ENCODE measurements at places on chromosomes 16 and 17.

DNA sequence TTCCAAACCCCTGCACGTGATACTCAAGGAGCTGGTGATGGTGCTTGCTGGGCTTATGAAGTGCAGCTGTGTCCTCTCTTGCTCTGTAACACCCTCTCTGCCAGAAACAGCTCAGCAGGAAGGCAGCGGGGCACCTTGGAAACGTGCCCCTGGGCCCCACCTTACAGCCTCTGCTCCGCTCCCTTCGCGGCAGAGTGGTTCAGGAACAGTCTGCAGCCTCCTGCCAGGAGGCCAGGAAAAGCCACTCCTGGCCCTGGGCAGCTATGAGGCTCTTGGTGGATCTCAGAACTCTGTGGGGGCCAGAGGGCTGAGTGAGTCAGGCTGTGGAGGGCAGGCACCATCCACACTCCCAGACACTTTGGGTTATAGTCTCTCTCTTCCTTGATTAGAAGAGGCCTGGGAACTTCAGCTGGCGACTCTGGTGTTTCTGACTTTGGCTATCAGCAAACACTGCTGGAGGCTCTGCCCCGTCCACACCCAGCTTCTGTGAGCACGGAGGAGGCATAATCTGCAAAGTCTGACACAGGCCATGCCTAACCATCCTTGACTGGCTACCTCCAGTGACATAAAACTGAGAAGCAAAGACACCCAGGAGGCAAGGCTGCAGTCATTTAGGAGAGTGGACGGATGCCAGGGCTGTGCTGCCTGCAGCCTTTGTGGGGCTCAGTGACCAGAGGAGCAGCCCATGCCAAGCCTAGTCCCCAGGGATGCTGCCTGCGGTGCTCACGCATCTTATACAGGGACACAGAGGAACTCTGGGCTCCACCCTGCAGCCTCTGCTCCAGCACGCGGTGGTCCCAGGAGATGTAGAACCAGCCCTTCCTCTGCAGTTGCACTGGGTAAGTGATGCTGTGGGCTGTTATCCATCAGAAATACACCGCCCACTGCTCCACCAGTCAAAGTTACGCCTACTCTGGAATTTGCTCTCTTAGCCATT lies 65.3 kb downstream of the METRNL start:
- H3K27ac ChIP-seq = no peak overlapping the region
- H3K36me3 ChIP-seq = no peaks in the 10 kb centered on the region

GRCh38 chr17:8439681-8440080 lies 4.0 kb downstream of the NDEL1 start:
- no peak for DNase-seq
- no peak overlapping the region for H3K27ac ChIP-seq
- peaks cover 17% of the 10 kb centered on the region for H3K36me3 ChIP-seq
- H3K4me1 ChIP-seq = peaks cover 19% of the 10 kb centered on the region
- H3K27me3 ChIP-seq = no peaks in the 10 kb centered on the region

GRCh38 chr17:51711581-51711980 lies 446.9 kb downstream of the CA10 start:
- no peaks in the 10 kb centered on the region for H3K27me3 ChIP-seq
- no peak overlapping the region for H3K27ac ChIP-seq
- H3K4me3 ChIP-seq = no peak overlapping the region
- no peaks in the 10 kb centered on the region for H3K4me1 ChIP-seq
- no peaks in the 10 kb centered on the region for H3K36me3 ChIP-seq

DNA sequence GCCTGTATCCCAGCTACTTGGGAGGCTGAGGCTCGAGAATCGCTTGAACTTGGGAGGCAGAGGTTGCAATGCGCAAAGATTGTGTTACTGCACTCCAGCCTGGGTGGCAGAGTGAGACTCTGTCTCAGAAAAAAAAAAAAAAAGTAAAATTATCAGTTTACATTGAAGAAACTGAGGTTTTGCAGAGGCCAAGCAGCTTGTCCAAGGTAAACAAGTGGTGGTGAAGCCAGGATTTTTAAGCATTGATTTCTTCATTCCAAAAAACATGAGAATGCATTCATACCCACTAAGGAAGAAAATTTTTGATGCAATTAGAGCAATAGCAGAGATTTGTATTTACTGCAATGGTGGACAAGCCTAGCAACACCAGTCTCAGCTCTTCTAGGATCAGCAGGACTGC lies 52.7 kb downstream of the CENPV start:
- no peaks in the 10 kb centered on the region for H3K4me1 ChIP-seq
- peaks cover 4% of the 10 kb centered on the region for H3K36me3 ChIP-seq
- DNase-seq = no peak
- H3K27me3 ChIP-seq = no peaks in the 10 kb centered on the region

DNA sequence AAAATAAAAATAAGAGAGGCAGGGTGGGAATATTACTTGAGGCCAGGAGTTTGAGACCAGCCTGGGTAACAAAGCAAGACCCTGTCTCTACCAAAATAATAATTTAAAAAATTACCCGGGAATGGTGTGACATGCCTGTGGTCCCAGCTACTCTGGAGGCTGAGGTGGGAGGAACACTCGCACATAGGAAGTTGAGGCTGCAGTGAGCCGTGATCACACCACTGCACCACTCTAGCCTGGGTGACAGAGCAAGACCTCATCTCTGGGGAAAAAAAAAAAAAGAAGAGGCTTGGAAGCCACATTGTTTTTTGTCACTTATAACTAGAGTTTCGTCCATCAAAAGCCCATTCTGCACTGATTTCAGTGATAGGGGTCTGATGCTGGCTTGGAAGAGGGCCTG lies 3.3 kb upstream of the TMEM235 start:
- no peak for DNase-seq
- no peak overlapping the region for H3K27ac ChIP-seq
- no peak overlapping the region for H3K4me3 ChIP-seq
- peaks cover 20% of the 10 kb centered on the region for H3K27me3 ChIP-seq
- H3K36me3 ChIP-seq = no peaks in the 10 kb centered on the region

- H3K4me1 ChIP-seq = peaks cover 6% of the 10 kb centered on the region
- no peak for DNase-seq
- no peaks in the 10 kb centered on the region for H3K27me3 ChIP-seq
- H3K27ac ChIP-seq = no peak overlapping the region
- H3K4me3 ChIP-seq = no peak overlapping the region
Measured at GRCh38 chr17:3771140-3771539, 29.8 kb downstream of the ITGAE start.

GRCh38 chr17:77815127-77815905 lies 143.2 kb upstream of the TNRC6C start:
- H3K4me1 ChIP-seq = no peaks in the 10 kb centered on the region
- no peak overlapping the region for H3K27ac ChIP-seq
- no peaks in the 10 kb centered on the region for H3K27me3 ChIP-seq

- H3K36me3 ChIP-seq = no peaks in the 10 kb centered on the region
- no peak overlapping the region for H3K27ac ChIP-seq
- H3K4me1 ChIP-seq = no peaks in the 10 kb centered on the region
Measured at GRCh38 chr17:45841883-45842525, 2.7 kb upstream of the SPPL2C start.

- H3K27me3 ChIP-seq = no peaks in the 10 kb centered on the region
- no peak overlapping the region for H3K27ac ChIP-seq
- H3K4me1 ChIP-seq = no peaks in the 10 kb centered on the region
- no peaks in the 10 kb centered on the region for H3K36me3 ChIP-seq
- H3K4me3 ChIP-seq = no peak overlapping the region
Measured at GRCh38 chr17:53757559-53757958, 65.2 kb upstream of the KIF2B start.

GRCh38 chr16:30874821-30875717 lies 18.8 kb downstream of the BCL7C start:
- H3K27me3 ChIP-seq = no peaks in the 10 kb centered on the region
- DNase-seq = peak; percentile 76
- H3K36me3 ChIP-seq = no peaks in the 10 kb centered on the region

DNA sequence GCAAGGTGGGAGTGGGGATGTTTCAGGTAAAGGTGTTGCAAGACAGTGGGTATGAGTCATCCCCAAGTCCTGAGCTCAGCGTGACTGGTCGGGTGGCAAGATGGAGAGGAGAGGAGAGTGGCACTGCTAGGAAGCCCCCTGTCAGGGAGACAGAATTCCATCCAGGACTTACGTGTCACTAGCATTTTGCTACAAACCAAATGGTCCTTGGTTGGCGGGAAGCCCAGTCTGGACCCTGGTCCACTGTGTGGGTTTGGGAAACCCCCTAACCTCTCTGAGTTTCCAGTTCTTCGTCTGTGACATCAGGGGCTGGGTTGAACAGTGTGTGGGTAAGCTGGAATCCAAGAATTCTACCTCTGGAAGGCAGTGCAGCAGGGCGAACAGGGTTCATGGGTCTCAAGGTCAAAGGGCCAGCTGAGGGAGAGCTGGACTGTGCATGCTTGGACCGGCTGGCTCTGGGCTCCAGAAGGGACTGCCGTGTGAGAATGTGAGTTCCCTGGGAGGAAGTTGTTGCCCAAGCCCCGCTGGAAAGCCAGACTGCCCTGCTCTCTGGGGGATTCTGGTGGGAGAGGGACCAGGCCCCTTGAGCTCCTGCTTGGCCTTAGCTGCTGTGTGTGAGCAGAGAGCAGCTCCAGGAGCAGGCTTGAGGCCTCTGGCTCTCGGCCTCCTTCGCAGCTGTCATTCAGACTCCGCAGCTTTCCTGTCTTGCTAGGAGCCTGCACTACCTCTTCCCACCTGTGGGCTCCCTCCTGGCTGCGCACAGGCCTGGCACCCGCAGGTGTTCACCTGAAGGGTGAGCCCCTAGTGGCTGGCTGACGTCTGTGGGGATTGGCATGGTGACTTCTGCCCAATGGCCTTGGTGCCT lies 84.6 kb downstream of the NT5M start:
- no peaks in the 10 kb centered on the region for H3K27me3 ChIP-seq
- no peaks in the 10 kb centered on the region for H3K36me3 ChIP-seq
- no peak for DNase-seq
- no peak overlapping the region for H3K27ac ChIP-seq
- H3K4me3 ChIP-seq = no peak overlapping the region

DNA sequence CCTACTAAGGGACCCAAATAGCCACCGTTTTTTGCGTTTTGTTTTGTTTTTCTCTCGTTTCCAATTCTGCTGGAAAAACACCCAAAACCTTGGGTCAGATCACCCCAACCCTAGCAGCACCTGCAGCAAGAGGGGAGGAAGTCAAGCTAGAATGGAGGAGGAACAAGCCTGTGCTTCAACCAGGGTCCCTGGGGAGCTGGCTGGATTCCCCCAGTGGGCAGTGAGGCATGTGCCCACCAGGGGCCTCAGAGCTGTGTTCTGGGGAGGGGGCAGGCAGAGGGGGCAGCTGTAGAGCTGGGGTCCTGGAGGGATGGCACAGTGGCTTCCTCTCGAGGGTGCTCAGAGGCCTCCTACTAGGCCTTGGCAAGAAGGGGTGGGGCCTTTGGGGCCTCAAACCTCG lies 6.5 kb downstream of the CD79B start:
- H3K4me3 ChIP-seq = no peak overlapping the region
- peaks cover 18% of the 10 kb centered on the region for H3K36me3 ChIP-seq
- H3K27me3 ChIP-seq = no peaks in the 10 kb centered on the region
- no peak for DNase-seq

GRCh38 chr17:61179380-61179806 lies 220.2 kb upstream of the TBX2 start:
- H3K27ac ChIP-seq = no peak overlapping the region
- H3K36me3 ChIP-seq = no peaks in the 10 kb centered on the region
- H3K4me3 ChIP-seq = no peak overlapping the region
- DNase-seq = no peak
- H3K27me3 ChIP-seq = no peaks in the 10 kb centered on the region
- no peaks in the 10 kb centered on the region for H3K4me1 ChIP-seq

DNA sequence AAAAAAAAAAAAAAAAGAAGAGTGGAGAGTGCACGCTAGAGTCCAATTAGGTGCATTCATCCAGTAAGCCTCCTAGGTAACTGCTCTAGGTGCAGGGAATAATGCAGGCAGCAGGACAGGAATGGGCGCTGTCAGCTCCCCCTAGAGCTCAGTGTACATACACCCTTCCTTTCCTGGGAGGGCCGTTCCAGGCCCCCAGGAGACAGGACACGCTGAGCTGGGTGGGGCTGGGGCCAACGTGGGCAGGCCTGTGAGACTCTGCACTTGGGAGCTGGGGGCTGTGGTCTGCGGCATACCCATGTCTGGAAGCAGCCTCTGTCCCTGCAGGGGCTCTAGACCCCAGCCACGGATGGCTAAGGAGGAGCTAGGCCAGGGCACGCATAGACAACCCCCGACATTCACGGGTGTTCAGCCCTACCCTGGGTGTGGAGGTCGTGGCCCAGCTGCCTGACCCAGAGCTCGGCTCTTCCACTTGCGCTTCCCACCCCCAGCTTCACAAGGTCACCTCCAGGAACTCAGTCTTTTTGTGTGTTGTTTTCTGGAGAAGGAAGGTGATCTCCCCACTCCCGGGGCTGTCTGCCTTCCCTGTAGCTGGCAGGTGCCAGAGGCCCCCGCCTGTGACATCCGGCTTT lies 1.0 kb upstream of the ANTKMT start:
- peak overlapping the region; percentile 56 for H3K4me3 ChIP-seq
- no peaks in the 10 kb centered on the region for H3K27me3 ChIP-seq

DNA sequence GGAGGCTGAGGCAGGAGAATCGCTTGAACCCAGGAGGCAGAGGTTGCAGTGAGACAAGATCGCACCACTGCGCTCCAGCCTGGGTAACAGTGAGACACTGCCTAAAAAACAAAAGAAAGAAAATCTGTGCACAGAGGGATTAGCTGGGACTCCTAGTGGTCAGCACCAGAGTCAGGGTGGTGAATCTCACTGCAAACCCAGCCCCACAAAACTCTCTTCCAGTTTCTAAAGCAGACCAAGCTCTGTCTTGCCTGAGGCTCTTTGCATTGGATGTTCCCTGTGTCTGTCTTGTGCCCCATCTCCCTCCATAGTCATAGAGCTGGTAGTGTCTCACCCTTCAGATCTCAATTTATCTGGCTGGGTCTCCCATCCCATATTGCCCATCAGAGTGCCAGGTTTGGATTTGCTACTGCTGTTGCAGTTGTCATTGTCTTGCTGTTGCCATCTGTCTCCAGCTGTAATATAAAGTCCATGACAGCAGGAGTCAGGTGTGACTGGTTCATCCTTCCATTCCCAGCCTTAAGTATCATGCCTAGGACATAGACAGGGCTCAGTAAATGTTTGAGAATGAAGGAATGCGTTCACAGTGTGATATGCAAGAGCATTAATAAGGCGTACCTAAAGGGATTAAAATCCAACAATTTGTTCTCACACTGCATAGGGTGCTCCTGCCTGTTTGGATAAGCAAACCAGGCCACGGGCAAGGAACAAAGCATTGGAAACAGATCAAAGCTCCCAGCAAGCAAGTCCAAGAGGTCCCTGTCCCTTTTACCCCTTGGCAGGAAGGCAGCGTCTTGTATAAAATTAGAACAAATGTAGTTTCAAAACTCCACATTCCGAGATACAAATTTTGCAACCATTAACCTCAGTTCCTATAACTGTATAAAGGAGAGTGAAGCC lies 614.6 kb upstream of the CDH5 start:
- no peaks in the 10 kb centered on the region for H3K36me3 ChIP-seq
- H3K27me3 ChIP-seq = no peaks in the 10 kb centered on the region
- H3K27ac ChIP-seq = no peak overlapping the region
- DNase-seq = no peak

Data from effector memory CD4-positive, alpha-beta T cell (primary cell).